ENCODE measurements at places on chromosomes 4 and X. TPM values are rescaled to one million over a fixed set of nuclear protein-coding genes. Genes with fewer than 3 reads are reported as not detected.

Gene ARSJ
- polyA plus RNA-seq = 3.6 TPM

Gene BGN
- 288 TPM for polyA plus RNA-seq

Gene RAB39B
- polyA plus RNA-seq = 1.8 TPM

- no peak for DNase-seq
Measured at GRCh38 chr4:11635342-11635741, 206.6 kb upstream of the HS3ST1 start.

GRCh38 chrX:74421740-74422352 lies 553 bp downstream of the SLC16A2 start:
- no peak for DNase-seq

DNA sequence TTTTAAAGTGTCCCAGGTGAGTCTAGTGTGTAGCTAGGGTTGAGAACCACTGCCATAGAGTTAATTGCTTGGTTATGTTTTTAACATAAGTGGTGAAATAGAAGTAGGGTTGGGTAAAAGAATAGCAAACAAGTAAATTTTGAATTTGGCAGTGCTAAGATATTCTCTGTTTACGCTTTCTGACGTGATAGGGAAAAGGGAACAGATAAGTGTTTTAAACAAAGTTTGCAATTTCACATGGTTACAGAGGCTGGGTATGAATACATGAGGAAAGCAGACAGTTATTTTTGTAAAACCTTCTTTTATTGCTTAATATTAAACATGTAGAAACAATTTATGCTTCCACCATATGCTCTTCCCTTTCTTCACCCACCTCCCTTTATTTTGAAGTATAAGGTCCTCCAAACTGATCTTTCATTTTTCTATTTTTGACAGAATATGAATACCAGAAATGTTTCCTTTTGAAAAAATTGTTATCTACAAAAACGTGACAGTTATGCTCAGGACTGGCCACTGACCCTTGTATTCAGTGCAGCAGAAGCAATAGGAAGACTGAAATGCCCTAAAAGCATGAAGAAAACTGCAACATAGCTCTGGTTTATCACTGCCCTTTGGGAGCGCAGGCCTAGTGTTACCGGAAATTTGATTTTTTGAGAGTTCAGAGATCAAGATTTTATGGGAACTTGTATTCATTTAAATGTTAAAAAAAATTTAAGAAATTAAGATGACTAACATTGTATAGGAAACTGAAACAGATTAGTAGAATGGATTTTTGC lies 214.4 kb upstream of the ARSJ start:
- no peak for DNase-seq

GRCh38 chrX:154002215-154002719 lies 17.4 kb downstream of the IRAK1 start:
- peak; percentile 44 for DNase-seq

DNA sequence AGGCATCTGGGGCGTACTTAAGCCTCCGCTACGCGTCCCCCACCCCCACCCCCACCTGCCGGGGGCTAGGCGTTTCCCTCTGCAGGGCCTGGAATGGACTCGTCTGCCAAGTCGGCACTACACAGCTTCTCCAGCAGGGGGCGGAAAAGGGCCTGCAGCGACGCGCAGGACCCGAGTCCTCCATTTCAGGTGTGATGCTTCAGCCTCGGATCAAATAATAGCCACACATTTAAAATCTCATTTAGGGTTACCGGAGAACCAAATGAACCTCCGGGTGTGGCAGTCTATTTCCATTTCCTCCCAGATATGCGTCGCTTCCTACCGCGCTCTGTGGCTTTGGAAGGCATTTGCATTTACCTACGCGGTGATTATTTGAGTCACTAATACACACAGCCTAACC lies 2.9 kb downstream of the PAK3 start:
- DNase-seq = peak; percentile 51

- DNase-seq = peak; percentile 39
Measured at GRCh38 chr4:109113521-109113920, 188.9 kb downstream of the COL25A1 start.

GRCh38 chr4:13989501-13989900 lies 362.0 kb upstream of the BOD1L1 start:
- no peak for DNase-seq

DNA sequence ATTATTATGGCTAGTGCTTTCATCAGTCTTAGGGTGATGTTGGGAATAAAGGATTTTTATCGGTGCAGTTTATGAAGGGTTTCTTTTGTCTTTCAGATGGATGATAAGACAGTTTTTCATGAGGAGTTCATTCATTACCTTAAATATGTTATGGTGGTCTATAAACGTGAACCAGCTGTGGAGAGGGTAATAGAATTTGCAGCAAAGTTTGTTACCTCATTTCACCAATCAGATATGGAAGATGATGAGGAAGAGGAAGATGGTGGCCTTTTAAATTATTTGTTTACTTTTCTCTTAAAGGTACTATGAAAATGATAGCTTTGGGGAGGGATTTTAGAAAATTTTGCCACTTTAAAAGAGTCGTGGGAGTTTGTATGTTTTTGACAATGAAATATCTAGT lies 1.3 kb downstream of the NCAPG start:
- no peak for DNase-seq

- DNase-seq = no peak
Measured at GRCh38 chr4:98794565-98795205, 134.2 kb downstream of the EIF4E start.

Data from kidney (tissue), 22 donors.